Heart left ventricle (tissue), 16 donors: ENCODE measurements at places on chromosomes 13 and 19. TPM values are rescaled to one million over a fixed set of nuclear protein-coding genes. Genes with fewer than 3 reads are reported as not detected.
A peak's percentile ranks its signal among the peaks of the same experiment; 100 is the strongest.

DNA sequence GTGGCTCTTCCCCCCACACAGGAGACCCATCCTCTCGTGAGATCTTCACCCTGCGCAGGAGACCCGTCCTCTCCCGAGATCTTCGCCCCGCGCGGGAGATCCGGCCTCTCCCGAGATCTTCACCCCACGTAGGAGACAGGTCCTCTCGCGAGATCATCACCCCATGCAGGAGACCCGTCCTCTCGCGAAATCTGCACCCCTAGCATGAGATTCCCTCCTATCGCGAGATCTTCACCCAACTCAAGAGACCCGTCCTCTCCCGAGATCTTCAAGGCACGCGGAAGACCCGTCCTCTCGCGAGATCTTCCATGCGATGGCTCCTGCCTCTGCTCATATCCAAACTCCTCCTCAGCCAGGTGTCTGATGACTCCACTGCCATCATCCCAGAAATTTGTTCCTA lies 24.3 kb downstream of the LAIR2 start:
- no peak for DNase-seq

DNA sequence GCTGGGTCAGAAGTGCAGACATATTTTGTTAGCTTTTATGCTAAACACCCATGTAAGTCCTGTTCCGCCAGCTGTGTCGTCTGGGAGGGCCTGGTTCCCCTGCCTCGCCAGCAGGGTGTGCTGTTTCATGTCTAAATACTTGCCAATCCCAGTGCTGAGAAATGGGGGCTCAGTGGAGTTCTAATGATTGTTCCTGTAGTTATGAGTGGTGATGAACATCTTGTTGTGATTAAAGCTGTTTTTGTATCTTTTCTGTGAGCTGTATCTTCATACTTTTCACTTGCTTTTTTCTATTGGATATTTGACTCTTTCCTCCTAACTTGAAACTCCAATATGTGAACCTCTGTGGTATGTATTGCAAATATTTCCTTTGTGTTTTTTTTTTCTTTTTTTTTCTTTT lies 32.7 kb downstream of the KDM4B start:
- no peak for DNase-seq

DNA sequence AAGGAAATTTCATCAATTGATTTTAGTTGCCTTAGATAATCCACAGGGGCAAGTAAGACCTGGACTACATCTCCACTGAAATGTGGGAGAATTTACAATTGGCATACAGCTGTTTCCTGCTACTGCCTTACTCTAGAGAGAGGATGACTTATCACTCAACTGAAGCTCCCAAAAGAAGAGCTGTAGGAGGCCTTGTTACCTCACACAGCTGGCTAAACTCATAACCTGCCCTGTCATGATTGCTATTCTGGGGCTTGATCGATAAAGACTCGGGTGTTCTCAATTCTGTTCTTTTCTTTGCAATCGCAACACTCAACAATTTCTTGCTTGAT lies 1396.4 kb downstream of the EFNB2 start:
- DNase-seq: no peak

DNA sequence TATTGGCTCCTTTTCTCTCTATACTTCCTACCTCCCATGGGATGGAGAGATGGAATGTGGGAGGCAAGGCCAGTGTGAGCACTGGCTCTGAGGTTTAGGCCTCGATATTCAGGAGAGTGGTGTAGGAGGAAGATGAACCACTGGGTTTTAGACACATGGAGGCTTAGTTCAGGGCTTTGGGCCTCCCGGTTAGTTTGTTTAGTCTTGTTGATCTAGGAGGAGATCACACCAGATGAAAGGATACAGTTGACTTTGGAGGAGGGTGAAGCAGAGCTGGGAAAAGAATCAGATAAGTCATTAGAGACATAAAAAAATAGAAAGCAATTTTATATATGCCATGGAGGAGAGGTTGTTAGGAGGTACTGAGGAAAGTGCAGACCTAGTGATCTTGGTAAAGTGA lies 30.9 kb downstream of the RNASEH2B start:
- DNase-seq: no peak

DNA sequence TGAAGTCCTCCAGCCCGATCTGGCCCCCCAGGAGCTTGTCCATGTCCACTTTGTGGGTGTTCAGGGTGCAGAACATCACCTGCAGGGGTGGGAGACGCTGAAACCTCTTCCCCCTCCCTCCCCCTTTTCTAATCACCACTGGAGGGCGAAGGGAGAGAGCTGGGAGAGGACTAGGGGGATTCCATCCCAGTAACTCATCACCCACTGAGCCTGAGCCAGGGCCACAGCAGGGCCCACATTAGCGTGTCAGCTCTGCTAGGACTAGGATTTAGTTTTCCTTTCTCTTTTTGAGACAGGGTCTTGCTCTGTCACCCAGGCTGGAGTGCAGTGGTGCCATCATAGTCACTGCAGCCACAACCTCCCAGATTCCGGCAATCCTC lies 5.5 kb upstream of the PTGER1 start:
- DNase-seq: no peak

- DNase-seq: no peak
These were observed 1.5 kb upstream of the CEACAM5 start for GRCh38 chr19:41706741-41707501.

DNA sequence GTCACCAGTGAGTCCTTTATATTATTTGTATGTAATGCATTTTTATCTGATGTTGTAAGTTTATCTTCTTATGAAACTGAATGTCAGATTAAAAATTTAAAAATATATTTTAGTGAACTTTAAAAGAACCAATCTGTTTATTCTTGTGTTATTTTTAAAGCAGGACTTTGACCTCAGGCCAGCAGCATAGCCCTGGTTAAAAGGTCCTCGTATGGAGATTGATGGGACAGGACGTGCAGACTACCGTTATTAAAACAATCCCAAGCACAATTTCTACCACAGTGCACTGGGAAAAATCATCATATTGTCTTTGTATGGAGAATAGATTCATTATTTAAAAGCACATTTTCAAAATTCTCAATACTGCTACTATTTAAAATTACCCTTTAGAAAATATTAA lies 573.8 kb upstream of the ARGLU1 start:
- DNase-seq: no peak

GRCh38 chr13:111666164-111666776 lies 345.8 kb downstream of the TEX29 start:
- no peak for DNase-seq

- no peak for DNase-seq
These were observed 984 bp downstream of the RPS11 start for GRCh38 chr19:49497047-49497788.

- no peak for DNase-seq
These were observed 53.3 kb downstream of the SOX21 start for GRCh38 chr13:94658926-94659597.

DNA sequence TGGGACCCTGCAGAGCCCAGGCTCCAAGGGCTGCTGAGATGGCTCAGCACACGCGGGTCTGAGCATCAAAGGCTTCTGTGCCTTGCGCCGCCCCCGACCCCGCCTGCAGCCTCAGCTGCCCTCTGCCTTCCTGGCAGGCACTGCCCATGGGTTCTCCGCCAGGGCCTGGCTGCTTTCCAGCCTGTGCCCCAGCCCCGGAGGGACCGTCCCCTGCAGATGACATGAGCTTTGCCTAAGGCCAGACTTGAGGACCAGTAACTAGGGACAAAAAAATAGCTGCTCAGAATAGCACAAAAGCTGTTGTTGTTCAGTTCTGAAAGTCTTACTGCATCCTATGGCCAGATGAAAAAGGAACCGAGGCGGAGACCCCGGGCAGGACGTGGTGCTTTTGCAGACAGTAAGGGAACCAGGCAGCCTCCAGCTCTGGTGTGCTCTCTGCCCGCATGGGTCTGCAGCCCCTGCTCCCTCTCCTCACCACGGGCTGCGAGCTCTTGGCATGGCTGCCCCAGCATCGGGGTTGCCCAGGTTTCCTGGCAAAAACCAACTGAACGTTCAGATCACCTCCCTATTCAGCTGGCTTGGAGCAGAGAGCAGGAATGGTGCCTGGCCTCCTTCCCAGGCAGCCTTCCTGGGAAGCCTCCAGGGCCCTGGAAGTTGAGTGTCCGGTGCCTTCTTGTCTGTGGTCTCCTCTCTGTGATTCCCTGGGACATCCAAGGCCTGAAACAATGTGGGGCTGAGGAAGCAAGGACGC lies 12.5 kb upstream of the CFAP97D2 start:
- peak; percentile 44 for DNase-seq

GRCh38 chr13:22009500-22009899 lies 338.6 kb downstream of the FGF9 start:
- peak; percentile 30 for DNase-seq

- DNase-seq: no peak
These were observed 2.8 kb downstream of the COL4A2 start for GRCh38 chr13:110309661-110310524.

GRCh38 chr13:50580684-50581305 lies 262.7 kb downstream of the DLEU7 start:
- no peak for DNase-seq

DNA sequence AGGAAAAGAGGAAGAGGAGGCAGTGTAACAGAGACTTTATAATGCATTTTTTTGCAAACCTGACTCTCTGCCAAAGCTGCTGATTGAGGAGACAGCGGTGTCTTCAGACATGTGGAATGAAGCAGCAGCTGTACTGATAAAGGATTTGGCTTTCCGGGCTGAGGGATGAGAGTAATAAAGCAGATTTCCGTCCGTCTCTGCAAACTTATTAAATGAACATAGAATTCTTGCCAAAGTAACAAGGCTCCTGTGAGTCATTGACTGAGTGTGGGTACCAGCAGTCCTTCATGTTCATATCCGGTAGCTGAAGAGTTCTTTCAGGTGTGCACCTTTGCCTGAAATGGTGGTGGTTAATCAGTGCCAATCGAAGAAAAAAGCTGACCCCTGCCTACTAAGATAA lies 112.6 kb downstream of the LIG4 start:
- no peak for DNase-seq

GRCh38 chr19:5851302-5851701 lies at the start of gene FUT3:
TSS of gene FUT3 (minus strand) at chr19:5851449.
- no peak for DNase-seq

DNA sequence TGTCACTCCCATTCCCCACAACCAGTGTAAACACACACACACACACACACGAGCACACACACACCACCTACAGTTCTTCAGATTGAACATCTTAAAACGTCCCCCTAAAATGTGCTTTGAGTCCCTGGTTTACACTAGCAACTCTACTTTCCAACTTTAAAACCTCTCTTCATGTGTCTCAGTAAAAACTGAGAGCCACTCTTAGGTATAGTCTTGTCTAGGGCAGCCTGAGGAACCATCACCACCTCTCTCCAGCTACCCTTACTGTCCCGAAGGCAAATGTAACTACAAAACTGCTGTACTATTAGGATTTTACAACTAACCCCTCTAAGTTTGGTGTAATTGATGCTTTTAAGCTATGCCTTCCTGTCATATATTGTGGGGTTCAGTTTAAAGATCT lies 1501.6 kb upstream of the MIR17HG start:
- no peak for DNase-seq

GRCh38 chr13:20131057-20131832 lies 29.6 kb downstream of the GJA3 start:
- DNase-seq: no peak

- no peak for DNase-seq
These were observed 10.3 kb upstream of the ZNF83 start for GRCh38 chr19:52648336-52649016.

DNA sequence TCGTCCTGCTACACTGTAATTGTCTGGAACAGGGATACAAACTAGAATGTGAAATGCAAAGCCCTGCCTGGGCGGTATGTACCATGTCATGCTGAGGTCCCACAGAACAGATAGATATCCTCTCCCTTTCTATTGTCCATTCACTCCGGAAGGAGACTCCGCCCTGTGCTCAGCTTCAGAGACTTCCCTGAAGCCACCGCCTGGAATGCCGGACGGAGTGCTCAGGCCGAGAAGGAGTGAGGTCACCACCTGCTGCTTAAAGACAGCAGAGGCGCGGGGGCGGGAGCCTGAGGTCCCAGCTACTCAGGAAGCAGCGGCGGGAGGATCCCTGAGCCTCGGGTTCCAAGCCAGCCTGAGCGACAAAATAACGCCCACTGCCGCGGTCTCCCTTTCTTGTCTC lies 890 bp upstream of the ZNF611 start:
- DNase-seq: peak; percentile 91

- DNase-seq: peak; percentile 81
These were observed at the start of gene DCLK1 for GRCh38 chr13:36131222-36131930. TSS of gene DCLK1 (minus strand) at chr13:36131382.

DNA sequence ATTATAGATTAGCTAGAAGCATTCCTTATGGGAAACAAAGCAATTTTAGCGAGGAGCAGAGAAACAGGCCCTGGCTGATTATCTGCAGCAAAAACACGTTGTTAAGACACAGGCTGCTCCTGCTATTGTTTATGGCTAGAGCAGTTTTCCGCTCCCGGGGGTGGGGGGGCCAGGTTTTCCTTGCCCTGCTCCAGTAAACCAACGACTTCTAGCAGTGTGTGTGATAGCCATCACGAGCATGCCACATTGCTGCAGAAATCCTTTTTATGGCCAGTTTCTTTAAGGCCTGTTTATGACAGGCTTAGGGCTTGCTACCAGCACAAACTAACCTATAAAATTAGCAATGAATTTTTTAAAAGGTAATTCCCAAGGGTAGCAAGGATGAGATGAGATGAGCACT lies 18.4 kb upstream of the IL17D start:
- no peak for DNase-seq

- DNase-seq: no peak
These were observed 58.9 kb downstream of the TMED1 start for GRCh38 chr19:10776900-10777650.

DNA sequence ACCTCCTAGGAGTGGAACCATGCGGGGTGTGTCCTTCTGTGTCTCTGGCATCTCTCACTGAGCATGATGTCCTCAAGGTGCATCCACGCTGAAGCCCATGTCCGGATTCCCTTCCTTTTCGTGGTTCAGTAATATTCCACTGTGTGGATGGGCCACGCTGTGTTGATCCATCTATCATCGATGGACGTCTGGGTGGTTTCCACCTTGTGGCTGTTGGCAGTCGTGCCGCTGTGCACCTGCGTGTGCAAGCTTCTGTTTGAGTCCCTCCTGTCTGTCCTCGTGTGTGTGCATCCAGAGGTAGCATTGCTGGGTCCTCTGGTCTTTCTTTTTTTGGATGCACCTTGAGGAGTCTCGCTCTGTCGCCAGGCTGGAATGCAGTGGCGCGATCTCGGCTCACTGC lies 11.2 kb upstream of the GNA15 start:
- DNase-seq: peak; percentile 18

- no peak for DNase-seq
These were observed 182.8 kb downstream of the FOXO1 start for GRCh38 chr13:40483601-40484000.

Gene LRRC4B
- 2.4 TPM for total RNA-seq

Gene ZNF813
- 0.82 TPM for total RNA-seq

Gene TNNI3
- total RNA-seq: 3,899 TPM

Gene ZNF136
- total RNA-seq: 6.7 TPM

Gene SHC2
- 13.4 TPM for total RNA-seq

Gene PGLYRP1
- total RNA-seq: 3.9 TPM

Gene AP1M2
- total RNA-seq: not detected

Gene B3GNT8
- total RNA-seq: 6.4 TPM
